ENCODE measurements at places on chromosomes 4 and X. TPM values are rescaled to one million over a fixed set of nuclear protein-coding genes. Genes with fewer than 3 reads are reported as not detected.

- DNase-seq: no peak
These were observed 7.7 kb downstream of the ENOX2 start for GRCh38 chrX:130895299-130895698.

DNA sequence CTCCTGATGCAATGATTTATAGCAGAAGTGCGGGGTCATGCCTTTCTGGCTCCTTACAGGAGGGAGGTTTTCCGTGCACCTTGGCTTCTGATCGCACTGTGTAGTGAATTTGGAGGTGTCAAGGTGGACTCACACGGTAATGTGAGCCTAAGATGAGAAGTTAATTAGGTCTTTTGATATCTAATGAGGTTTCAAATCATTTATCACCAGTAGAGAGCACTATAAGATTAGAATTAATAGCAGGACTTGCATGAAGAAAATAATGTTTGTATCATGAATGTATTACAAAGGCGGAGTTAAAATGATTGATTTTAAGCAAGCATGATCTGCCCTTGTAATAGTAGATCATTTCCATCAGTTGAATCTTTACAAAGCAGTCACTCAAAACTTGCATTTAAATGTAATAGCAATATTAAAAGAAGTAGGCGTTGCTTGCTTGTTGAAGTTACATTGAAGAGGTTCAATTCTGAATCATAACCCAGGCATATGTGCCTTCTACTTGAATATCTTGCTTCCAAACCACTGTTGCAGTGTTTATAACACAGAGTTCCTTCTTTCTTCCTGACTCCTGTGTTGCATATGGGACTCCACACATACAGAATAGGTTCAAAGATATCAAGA lies 152.1 kb downstream of the FMR1NB start:
- no peak for DNase-seq

GRCh38 chr4:81913427-81913879 lies 441.7 kb upstream of the RASGEF1B start:
- DNase-seq: peak; percentile 33

- no peak for DNase-seq
These were observed 2.7 kb upstream of the PDGFC start for GRCh38 chr4:156974264-156974663.

GRCh38 chr4:149791851-149792250 lies 23.8 kb downstream of the IQCM start:
- no peak for DNase-seq

DNA sequence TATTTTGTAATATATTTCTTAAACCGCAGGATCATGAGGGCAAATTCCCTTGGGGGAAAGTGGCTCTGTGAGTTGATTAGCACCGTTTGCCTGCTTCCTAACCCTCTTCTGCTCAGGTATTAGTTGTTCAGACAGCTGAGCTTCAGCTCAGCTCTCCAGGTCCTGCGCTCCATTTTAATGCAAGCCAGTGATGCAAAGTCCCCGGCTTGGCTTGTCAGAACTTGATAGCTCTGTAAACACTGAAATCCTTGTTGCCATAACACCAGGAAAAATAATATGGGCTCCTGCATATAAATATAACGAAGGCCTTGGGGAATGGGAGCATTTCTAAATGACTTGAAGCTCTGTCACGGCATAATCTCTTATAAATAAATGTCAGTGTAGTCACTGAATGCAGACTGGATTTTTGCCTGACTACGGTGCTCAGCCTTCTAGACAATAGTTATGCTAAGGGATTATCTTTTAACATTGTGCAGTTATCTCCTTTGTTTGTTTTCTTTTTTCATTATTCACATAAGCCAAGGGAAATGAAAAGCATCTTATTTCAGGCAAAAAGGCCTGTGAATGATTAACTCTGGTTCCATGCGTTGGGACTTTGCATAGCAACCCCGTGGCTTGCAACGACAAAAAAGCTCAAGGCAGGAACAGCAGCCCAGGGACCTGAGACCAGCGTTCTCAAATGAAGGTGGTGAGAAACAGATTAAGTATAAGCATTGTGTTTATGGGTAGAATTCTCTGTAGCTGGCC lies 253.2 kb downstream of the SPRY1 start:
- DNase-seq: no peak

DNA sequence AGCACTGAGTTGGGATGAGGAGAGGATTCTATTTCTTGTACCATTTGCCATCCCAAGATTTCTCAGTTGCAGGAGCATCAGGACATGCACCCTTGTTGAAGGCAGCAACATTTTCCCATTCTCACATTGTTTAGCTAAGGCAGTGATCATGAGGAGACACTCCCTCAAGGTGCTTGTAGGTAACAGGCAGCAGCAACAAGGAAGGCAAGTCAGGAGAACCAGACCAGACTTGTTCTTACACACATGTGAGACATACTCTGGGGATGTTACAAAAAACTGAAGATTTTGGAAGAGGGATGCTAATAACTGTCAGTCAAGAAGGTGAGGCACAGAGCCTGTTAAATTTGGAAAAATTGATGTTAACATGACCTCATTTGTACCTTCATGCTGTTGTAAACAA lies 15.5 kb upstream of the HPGDS start:
- DNase-seq: no peak

DNA sequence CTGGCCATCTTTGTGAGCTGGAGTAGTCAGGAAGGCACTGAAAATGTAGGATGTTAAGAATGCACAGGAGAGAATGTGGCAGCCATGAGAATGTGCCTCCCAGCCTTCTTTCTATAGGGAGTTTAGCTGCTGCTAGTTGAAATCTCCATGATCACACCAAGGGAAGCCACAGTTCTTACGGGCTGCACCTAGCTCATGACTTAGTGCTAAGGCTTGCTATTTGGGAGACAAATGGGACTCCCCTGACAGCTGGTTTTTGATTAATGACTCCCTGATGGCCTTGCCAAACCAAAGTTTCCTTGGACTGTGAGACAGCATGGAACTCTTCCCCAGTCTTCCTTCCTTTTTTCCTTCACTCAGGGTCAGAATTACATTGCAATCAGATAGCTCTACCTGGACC lies 9.2 kb downstream of the CTSO start:
- DNase-seq: no peak

DNA sequence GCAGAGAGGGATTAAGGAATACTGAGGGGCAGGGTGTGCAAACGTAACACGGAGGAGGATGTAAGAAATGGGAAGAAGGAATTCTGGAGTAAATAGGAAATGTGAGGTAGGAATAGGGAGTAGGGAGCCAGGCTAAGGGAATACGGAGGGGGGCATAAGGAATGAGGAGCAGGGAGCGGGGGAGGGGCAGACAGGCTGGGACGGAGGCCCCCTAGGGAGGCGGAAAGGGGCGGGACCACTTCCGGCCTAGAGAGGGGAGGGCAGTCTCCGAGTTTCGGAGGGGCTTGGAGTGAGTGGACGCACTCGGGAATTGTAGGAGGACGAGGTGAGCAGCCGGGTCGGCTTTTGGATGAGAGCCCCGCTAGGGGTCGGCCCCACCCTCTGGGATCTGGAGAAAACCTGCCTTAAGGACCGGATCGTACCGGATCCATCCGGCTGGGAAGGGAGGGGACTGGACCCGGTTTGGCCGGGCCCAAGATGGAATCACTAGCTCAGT lies 612 bp downstream of the MAGED2 start:
- DNase-seq: peak; percentile 67

DNA sequence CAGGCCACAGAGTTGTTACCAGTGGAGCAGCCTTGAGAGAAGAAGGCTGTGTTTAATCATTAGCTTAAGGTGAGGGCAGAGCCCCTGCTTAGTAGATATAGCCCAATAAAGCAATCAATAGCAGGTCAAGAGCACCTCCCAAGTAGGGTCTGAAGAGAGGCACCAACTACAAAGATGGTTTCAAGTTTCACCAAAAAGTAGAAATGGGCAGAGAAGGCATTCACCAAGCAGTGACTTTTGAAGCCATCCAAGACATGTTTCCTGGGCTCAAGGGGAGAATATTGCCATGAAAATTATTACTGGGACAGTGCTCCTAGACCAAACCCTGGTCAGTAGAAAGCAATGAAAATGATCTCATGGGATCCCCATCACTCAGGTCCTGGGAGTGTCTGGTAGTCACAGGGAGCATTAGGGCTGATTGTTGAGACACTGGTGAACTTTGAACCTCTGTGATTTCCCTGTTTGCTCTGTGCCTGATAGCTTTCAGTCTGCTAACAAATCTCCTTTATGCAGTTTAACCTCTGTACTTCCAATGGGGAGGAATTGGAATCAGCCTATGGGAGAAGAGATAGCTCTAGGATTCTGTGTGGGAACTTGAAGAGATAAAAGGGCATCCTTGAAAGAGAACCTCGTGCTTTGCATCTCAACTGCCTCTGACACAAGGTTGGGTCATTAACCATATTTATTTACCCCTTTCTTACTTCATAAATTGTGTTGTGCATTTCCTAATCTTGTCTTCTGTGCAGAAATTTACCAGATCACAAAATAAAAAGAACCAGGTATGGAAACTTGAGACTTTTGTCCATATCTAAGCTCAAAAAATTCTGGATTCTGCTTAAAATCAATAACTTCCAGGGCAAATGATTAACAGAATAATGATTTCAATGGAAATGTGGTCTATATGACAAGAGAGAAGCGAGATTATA lies 9.3 kb upstream of the OTC start:
- no peak for DNase-seq

- DNase-seq: no peak
These were observed 59.7 kb upstream of the TMEM164 start for GRCh38 chrX:109943092-109943739.

DNA sequence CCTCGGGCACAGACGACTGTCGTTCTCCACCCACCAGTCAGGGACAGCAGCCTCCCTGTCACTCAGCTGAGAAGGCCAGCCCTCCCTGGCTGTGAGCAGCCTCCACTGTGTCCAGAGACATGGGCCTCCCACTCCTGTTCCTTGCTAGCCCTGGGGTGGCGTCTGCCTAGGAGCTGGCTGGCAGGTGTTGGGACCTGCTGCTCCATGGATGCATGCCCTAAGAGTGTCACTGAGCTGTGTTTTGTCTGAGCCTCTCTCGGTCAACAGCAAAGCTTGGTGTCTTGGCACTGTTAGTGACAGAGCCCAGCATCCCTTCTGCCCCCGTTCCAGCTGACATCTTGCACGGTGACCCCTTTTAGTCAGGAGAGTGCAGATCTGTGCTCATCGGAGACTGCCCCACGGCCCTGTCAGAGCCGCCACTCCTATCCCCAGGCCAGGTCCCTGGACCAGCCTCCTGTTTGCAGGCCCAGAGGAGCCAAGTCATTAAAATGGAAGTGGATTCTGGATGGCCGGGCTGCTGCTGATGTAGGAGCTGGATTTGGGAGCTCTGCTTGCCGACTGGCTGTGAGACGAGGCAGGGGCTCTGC lies 7.9 kb upstream of the MSANTD1 start:
- DNase-seq: no peak

DNA sequence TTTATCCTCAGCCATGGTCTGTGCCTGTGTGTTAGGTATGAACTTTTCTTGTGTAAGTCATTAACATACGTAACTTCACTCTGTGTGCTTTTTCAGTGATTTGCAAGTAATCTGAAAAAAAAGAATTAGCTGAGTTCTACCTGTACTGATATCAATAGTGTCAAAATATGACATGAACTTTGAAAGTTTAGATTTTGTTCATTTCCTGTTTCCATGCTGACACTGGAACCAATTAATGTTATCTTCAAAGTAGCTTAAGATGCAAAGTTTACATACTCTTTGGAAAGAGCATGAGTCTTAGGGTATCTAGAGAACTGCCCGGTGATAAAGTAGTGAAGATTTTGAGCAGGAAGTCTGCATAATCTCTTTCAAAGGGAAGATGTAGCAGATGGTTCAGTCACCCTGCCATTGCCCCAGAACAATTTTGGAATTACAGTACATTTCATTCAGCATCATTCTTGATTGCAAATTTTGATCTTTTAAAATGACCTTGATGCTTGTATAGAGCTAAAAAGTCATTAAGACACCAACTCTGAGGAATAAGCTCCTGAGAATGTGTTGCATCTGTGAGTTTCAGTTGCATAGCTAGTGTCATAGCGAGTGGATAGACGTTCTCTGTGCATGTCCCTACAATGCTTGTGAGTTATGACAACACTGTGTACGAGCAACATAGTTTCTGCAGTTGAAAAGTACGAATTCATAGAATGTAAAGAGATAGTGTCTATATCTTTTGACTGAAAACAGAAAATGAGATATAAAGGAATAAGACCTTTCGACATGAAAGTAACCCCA lies 130.5 kb downstream of the PTTG2 start:
- DNase-seq: no peak

GRCh38 chrX:40151211-40152172 lies 53.7 kb upstream of the BCOR start:
- no peak for DNase-seq

DNA sequence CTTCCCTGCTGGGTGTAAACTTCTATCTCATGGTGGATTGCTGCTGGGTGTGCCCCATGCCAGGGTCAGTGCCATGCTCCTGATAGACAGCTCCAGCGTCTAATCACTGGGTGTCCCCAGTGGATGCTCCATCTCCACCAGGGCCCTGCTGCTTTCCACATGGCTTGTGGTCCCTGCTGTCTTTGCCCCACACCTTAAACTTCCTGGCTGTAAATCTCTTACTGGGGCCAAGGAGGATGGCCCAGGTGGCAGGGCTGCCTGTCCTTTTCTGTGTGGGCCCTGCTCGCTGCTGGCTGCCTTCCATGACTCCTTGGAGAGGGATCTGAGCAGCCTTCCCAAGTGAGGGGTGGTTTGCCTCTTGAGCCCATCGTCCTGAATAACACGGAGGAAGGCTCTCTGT lies 51.8 kb downstream of the RGS12 start:
- no peak for DNase-seq

GRCh38 chr4:23759066-23759465 lies 130.8 kb downstream of the PPARGC1A start:
- no peak for DNase-seq

- no peak for DNase-seq
These were observed 84.2 kb downstream of the BCOR start for GRCh38 chrX:40013266-40014195.

- DNase-seq: no peak
These were observed 174.0 kb upstream of the TLL1 start for GRCh38 chr4:165699055-165699454.

- DNase-seq: no peak
These were observed 9.6 kb upstream of the CCDC149 start for GRCh38 chr4:24922416-24922815.

GRCh38 chr4:55363691-55364351 lies 17.8 kb downstream of the SRD5A3 start:
- DNase-seq: no peak

Gene UCP1
- not detected for polyA plus RNA-seq

Gene COL4A6
- 17.8 TPM for polyA plus RNA-seq

Gene CENPVL2
- polyA plus RNA-seq: 0.34 TPM

Gene SMIM10L2A
- 9.4 TPM for polyA plus RNA-seq

Gene PRR32
- not detected for polyA plus RNA-seq

Gene FABP2
- polyA plus RNA-seq: 1.0 TPM

Gene CENPVL1
- not detected for polyA plus RNA-seq

Gene PDLIM3
- 5.5 TPM for polyA plus RNA-seq

Gene ACSL1
- polyA plus RNA-seq: 51.6 TPM

Gene ANK2
- polyA plus RNA-seq: 57.3 TPM

Gene ADH1A
- polyA plus RNA-seq: 1.0 TPM

Gene BST1
- 16.2 TPM for polyA plus RNA-seq

Gene XG
- 0.25 TPM for polyA plus RNA-seq

Gene SPON2
- 11.8 TPM for polyA plus RNA-seq

Gene PLP1
- polyA plus RNA-seq: 16.8 TPM

Gene CDX4
- not detected for polyA plus RNA-seq

Gene WAS
- polyA plus RNA-seq: 2.8 TPM
